ENCODE measurements at places on chromosomes 5 and 9.

DNA sequence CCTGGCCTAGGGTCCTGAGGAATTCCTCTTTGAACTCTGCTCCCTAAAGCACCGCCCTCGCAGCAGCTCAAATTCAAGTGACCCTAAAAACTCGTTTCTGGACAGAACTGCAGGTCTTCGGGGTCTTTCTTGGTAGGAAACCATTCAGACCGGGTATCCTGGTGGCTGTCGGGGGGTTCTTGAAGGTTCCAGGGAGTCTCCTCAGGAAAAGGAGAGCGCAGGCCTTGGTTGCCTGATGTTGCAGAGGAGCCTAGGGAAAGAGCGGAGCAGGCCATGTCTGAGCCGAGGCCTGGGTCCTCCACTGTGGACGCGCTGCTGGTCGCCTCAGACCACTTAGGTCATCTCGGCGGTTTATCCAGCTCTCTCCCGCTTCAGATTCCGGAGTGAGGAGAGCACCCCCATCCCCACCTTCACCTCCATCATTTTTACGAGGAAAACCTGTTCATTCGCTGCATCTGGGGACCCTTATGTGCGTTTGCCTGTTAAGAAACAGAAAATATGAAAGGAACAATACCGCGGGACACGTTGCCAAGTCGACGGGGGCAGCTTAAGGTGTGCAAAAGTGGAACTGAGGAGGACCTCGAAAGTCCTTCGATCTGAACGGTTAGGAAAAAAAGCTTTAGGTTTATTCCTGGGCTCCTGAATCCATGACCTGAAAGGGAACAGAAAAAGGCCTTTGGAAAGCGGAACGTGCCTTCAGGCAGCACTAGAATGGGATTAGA lies 299.4 kb downstream of the PARP8 start:
- no peak for DNase-seq

DNA sequence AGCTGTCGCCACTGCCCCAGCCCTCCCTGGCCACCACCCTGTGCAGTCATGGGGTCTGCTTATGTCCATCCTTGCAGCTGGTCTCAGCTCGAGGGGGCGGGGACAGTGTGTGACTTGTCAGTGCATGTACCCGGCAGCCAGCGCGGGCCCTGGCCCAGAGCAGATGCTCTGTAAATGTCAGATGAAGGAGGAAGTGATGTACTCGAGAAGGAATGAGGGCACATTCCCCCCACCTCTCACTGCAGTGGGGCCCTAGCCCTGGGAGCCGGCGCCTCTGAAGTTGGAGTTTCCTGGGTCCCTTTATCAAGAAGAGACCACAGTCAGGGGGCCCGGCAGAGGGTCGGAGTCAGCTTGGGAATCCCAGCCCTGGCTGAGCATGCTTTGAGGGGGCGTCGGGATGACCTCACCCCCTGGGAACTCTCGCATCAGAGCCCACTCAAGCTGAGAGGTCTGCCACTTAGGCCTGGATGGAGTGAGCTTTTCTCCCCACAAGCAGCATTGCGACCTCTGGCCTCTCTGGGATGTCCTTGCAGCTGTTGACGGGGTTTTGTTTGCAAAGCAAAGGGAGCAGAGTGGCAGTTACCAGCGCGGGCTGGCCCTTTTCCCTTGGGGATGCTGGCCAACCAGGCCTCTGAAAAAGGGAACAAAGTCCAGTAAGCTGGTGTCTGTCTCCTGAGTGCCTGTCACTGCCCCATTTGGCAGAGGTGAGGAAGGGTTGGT lies 19.0 kb downstream of the NEURL1B start:
- no peak for DNase-seq

- no peak for DNase-seq
Observed at GRCh38 chr5:94793816-94794198, 175.3 kb downstream of the SLF1 start.

- no peak for DNase-seq
Observed at GRCh38 chr5:53237876-53238275, 128.3 kb upstream of the MOCS2 start.

- no peak for DNase-seq
Observed at GRCh38 chr5:33115467-33115866, 325.3 kb upstream of the TARS1 start.

DNA sequence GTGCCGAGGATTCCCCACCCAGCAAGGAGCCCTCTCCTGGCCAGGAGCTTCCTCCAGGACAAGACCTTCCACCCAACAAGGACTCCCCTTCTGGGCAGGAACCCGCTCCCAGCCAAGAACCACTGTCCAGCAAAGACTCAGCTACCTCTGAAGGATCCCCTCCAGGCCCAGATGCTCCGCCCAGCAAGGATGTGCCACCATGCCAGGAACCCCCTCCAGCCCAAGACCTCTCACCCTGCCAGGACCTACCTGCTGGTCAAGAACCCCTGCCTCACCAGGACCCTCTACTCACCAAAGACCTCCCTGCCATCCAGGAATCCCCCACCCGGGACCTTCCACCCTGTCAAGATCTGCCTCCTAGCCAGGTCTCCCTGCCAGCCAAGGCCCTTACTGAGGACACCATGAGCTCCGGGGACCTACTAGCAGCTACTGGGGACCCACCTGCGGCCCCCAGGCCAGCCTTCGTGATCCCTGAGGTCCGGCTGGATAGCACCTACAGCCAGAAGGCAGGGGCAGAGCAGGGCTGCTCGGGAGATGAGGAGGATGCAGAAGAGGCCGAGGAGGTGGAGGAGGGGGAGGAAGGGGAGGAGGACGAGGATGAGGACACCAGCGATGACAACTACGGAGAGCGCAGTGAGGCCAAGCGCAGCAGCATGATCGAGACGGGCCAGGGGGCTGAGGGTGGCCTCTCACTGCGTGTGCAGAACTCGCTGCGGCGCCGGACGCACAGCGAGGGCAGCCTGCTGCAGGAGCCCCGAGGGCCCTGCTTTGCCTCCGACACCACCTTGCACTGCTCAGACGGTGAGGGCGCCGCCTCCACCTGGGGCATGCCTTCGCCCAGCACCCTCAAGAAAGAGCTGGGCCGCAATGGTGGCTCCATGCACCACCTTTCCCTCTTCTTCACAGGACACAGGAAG lies 120.2 kb downstream of the RGS3 start:
- DNase-seq = no peak

GRCh38 chr5:178394074-178394473 lies 161.5 kb upstream of the PHYKPL start:
- no peak for DNase-seq

DNA sequence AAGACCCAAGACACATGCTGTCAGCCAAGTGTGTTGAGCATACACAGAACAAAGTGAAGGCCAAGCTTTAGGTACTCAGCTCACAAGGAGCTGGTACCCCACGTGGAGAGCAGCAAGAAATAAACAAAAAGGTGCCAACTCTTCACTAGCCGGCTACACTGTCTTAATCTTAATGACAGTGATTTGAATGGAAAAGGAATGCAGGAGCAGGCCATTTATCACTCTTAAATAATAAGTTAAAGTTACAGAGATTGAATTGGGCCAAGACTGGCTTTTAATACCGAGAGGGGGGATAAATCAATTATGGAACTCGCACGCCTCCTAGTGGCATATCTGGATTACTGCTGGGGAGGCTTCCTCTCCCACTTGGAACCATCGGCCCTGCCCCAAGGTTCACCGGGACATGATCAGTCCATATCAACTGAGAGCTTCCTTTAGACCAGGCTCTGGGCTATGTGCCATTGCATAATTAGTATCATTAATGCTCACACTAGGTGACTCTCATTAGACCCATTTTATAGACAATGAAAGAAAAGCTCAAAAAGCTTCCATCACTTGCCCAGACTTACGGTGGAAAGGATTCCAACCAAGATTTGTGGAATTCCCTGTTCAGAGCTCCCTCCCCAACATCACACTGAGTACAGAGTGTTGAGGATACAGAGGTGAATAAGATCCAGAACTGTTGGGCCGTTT lies 94.0 kb downstream of the ACTL7B start:
- peak; percentile 10 for DNase-seq

DNA sequence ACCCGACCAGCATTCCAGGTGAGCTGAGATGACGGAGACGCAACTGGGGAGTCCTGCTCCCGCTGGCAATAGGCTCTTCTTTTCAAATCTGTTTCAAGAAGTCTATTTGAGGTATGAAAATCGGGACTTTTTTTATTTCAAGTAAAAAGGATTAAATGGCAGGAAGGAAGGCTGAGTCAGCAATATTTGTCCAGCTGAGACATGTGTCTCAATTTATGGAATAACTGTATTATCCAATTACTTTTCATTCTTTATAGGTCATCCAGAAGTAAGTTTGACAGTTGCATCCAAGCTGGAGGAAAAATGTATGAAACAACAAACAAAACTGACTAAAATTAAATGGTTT lies 221.1 kb downstream of the NR2F1-AS1 start:
- DNase-seq = no peak

- no peak for DNase-seq
Observed at GRCh38 chr5:35129276-35129675, 81.5 kb upstream of the AGXT2 start.

DNA sequence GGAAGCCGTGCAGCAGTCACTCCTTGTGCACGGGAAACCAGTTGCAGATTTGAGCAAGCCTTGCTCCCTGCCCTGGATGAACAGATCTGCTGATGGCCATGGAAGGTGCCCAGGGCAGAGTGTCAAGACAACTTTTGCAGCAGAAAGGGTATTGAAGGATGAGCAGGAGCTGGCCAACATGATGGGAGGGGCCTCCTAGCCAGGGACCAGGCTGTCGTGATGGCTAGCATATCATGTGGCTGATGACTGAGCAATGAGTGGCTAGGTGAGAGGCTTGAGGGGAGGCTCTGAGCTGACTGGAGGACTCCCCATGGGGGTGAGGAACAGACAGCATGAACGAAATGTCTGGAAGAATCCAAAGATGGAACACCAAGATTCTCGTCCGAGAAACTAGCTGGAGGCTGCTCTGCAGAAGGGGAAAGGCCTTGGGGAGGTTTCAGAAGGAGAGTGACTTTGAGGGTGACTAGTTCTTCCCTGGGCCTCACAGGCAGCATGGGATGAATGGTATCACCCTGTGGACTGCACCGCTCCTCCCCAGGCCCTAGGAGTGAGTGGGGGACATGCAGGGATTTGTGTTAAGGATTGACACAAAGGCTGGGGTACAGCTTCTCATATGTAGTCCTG lies 18.5 kb downstream of the PPARGC1B start:
- DNase-seq = no peak

DNA sequence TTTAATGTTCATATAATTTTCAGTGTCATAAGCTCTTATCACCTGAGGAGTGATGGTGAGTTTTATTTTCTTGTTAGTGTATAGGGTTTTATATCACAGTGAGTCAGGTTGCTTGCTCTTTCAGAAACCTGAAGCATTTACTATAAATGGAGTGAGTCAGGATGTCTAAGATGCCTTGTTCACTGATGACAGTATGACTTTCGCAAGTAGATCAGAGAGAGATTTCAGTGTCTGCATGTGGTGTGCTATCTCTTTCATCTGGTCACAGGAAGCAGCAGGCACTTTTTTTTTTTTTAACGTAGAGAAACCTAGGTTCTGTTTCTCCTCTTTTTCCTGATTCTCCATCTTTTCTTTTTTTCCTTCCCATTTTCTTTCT lies 237.1 kb downstream of the DMRTA1 start:
- DNase-seq = no peak

DNA sequence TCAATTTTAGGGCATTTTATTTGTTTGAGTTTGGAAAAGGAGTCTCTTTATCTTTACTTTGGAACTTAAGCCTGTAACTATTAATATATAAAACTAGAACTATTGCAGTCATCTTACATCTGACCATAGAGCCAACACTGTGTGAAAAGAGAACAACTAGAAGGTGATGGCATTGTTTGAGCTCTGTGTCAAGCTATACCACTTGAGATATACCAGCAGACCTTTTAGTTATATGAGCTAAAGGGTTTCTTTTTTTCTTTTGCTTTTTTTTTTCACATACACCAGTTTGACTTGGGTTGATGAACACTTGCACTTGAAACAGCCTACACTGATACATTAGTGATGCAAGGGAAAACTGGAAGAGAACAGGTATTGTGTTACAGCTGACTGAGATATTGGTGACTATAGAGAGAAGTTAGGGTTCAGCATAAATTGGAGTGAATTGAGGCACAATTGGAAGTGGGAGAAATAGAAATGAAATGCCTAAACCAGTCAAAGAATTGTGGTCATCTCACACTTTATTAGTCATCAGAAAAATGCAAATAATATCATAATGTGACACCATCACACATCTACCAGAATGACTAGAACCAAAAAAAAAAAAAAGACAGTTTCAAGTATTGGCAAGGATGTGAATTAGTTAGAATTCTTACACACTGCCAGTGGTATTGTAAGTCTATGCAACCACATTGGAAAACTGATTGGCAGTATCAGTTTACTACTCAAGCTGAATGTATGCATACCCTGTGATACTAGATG lies 60.9 kb downstream of the ADRB2 start:
- no peak for DNase-seq

GRCh38 chr5:150507474-150508276 lies at the start of gene NDST1:
Gene NDST1, plus strand, starts transcription at chr5:150508131. Its CDS starts 13,124 bp downstream, at chr5:150521255.
- DNase-seq = no peak

DNA sequence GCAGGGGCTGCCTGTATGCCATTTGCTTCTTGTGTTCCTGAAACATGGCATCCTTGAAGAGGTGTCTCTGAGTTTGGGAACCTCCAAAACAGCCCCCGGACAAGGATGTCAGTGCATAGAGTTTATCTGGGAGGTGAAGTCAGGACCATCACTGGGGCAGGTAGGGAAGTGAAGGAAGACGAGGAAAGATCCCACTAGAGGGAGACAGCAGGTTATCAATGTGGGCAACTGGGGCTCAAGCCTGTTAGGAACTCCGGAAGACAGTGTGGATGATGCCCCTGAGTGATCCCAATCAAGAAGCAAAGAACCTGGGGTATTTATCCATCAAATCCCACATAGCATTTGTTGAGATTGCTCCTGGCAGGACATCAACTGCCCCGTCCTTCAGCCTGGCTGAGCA lies 233.1 kb downstream of the AGTPBP1 start:
- DNase-seq = no peak

- DNase-seq = peak; percentile 63
Observed at GRCh38 chr5:35785601-35786085, 71.0 kb upstream of the IL7R start.

- no peak for DNase-seq
Observed at GRCh38 chr5:159781626-159782157, 134.6 kb upstream of the ADRA1B start.

DNA sequence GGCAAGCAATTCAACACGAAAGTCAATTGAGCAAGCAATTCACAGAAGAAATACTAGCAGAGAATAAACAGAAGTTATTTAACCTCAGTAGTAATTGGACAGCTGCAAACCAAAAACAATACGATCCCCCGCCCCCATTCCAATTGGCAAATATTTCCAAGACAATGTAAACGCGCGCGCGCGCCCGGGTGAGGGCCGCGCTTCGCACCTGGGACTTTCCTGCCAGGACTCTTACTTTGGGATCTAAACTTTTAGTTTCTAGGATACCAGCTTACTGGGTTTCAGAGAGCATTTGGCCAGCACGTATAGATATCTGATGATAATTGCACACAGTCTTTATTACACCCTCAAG lies 8.6 kb downstream of the RUFY1 start:
- DNase-seq = no peak

GRCh38 chr5:50768634-50769033 lies 102.2 kb downstream of the PARP8 start:
- DNase-seq = no peak

- DNase-seq = no peak
Observed at GRCh38 chr9:103802068-103802467, 292.0 kb upstream of the SMC2 start.

- no peak for DNase-seq
Observed at GRCh38 chr9:32573821-32574220, 862 bp upstream of the NDUFB6 start.

GRCh38 chr9:113648048-113648447 lies 184.5 kb downstream of the RGS3 start:
- DNase-seq = no peak
